ENCODE measurements at places on chromosomes 4 and X. TPM values are rescaled to one million over a fixed set of nuclear protein-coding genes. Genes with fewer than 3 reads are reported as not detected.

KLF8 gene
- 11.4 TPM for total RNA-seq

DNA sequence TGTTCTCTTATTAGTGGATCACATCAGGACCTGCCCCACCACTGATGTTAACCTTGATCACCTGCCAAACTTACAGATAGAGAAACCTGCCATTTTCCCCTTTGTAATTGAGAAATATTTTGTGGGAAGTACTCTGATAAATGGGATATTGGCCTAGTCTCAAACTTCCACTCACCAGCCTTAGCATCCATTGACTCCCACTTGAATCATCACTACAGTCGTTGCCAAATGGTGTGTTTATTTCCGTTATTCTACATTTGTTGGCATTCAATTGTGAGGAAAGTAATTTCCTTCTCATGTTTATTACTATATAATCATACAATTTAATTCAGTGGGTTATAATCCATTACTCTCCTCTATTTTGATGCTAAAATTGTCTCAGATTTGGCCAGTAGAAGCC lies 156.4 kb upstream of the CXCL13 start:
- no peak for DNase-seq

- no peak for DNase-seq
Measured at GRCh38 chr4:124710015-124710741, 2.4 kb downstream of the ANKRD50 start.

MAGEB2 gene
- total RNA-seq, result not detected

DNA sequence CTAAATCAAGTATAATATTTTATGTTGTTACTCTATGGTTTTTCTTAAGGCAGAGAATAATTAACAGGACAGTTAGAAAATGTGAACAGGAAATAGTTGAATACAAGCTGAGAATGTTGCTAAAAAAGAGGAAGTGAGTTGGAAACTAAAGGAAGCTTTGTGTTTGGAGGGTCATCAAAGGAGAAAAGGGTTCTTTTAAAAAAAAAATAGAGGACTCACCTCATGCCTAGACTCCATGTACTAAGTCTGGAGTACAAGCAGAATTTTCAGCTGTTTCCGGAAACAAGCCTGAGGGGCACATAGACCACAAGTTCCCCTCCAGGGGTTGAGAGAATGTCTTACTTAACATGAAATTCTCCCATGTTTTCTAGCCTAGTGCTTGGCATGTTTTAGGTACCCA lies 20.1 kb upstream of the MAP7D3 start:
- no peak for DNase-seq

DNA sequence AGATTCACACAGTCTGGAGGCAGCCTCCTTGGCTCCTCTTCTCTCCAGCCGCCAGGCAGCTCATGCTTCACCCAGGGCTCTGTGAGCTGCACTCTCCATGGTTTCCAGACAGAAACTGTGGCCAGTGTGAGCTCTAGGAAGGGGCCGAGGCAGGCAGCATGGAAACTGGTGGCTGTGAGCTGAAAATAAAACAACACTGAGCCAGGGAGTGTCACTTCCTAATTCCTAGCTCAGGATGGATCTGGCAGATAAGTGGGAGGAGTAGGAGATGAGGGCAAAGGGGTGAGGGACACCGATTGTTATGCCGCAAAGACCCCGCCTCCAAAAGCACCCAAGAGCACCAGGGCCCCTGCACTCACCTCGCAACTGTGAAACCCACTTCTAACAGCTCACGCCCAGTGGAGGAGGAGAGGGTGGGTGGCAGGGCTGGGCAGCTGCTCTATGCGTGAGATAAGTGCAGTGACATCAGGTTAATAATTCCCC lies 69.8 kb downstream of the FHDC1 start:
- no peak for DNase-seq

GRCh38 chr4:154616731-154617130 lies 4.3 kb upstream of the FGG start:
- DNase-seq, result no peak

- peak; percentile 48 for DNase-seq
Measured at GRCh38 chr4:75919920-75920319, 17.7 kb upstream of the PPEF2 start.

- no peak for DNase-seq
Measured at GRCh38 chr4:2461246-2461960, 7.5 kb upstream of the RNF4 start.

SERPINA7 gene
- total RNA-seq, result not detected

DNA sequence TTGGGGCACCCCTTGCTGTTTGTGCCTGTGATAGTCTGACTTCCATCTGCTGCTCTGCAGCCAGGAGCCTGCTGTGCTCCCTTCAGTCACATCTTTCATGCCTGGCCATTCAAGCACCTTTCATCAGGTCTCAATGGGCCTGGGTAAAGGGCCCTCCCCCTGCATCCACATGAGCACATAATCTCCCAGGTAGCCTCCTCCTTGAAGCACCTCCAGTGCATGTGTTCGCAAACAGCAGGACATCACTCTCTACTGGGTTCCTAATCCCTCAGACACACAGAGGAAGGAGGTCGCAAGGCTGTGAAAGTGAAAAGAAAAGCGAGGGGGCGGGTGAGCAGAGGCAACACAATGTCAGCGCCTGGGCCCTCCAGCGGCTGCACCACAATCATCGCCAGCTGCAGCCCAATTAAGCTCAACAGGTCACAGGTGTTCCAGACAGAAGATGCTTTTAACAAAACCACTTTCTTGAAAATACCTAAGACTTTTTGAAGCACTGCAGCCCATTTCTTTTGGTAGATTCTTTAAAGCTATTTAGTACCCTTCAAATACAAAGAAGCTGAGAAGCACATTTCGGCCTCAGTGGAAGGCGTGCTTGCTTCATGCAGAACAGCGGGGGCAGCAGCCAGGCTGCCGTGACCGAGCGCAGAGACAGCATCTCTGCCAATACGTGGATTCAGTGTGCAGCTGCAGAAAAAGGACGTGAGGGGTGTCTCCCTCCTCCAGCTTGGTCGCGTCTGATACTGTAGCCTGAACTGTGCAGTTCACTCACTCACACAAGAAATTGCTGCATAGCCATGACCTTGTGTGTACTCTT lies 92.2 kb upstream of the SPRY1 start:
- no peak for DNase-seq
